NCI-H1436 (cell line): ENCODE measurements at places on chromosomes 3 and 15.
A peak's percentile ranks its signal among the peaks of the same experiment; 100 is the strongest.

DNA sequence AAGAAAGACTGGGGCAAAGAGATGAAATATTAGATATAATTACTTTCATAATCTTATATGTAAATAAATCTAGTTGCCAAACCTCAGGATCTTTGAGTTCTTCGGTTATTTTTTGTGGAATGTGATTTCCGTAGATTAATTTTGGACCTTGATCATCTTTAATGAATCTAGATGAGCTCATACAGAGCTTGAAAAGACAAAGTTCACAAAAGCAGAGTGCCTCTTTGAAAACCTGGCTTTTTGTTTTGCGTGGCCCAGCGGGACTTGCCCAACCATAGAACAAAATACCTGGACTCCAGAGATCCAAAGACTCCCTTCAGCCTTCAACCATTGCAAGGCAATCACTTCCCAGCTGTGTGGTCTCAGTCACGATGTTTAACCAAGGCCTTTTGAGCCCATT, 54.8 kb upstream of the CHST2 start:
- DNase-seq, result no peak

DNA sequence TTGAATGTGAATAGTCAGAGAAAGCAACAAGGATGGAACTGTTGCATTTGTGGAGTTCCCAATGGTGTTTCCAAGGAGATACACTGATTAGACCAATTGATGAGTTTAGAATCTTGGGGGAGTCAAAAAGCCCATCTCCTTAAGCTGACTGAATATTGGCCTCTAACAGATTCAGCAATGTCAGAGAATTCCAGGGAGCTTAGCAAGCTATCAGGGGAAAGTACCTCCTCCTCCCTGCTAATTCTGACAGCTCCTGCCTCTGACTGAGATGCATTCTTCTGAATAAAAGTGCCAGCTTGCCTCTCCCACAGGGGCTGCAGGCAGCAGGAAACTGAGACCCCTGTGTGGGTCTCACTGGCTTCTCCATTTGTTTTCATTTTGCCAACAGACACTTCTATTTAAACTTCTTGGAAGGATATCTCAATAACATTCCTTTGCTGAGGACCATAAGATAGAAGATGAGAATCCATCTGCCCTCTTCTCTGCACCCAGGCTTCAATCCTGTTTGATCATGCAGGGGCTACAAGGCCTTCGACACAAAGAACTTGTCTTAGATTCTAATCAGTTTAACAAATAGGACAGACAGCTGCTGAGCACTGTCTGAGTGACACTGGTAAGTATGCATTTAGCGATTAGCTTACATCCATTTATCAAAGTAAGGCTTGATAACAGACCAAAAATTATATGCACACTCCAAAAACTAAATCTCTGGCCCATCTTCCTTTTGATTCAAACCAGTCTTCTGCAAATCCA, 1080.8 kb downstream of the TUSC7 start:
- DNase-seq, result no peak

GRCh38 chr3:32428092-32429068, 36.7 kb downstream of the CMTM7 start:
- DNase-seq, result no peak

DNA sequence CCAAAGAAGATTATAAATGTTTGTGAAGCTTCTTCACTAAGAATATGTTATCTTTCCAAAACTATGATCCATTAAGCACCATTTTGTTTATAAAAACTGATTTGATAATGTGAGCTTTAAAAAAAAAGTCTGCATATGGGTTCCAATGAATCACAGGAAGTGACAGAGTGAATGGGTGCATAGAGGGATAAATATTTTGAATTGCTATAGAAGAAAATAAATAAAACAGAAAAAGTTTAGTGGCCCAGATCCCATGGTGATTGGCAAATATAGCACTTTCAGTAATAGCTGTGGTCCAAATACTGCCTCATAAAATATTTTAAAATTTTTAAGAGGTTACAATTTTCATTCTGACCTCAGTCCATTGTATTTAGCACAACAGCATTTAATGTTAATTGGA, 19.2 kb downstream of the CPA3 start:
- DNase-seq, result no peak

GRCh38 chr3:178238179-178238578, 298.1 kb upstream of the KCNMB2 start:
- no peak for DNase-seq

GRCh38 chr15:95894407-95894956, 436.0 kb upstream of the NR2F2 start:
- no peak for DNase-seq

- DNase-seq, result peak; percentile 6
Measured at GRCh38 chr3:148957586-148957985, 33.8 kb upstream of the GYG1 start.

DNA sequence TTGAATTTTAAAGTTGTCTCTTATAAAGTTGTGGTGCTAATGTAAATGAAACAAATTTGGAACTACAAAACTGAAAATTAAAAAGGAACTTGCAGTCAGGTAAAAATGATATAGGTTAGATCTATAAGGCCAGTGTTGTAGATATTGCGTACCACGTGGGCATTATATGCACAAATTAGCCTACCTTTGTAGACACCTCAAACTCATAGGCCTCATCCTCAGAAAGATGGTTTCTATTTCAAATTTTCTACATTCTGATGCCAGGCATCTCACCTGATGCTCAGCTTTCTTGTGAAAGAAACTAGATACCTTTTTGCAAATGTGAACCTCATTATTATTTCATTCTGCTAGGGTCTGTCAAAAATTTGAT, 25.6 kb downstream of the TMEM207 start:
- no peak for DNase-seq

DNA sequence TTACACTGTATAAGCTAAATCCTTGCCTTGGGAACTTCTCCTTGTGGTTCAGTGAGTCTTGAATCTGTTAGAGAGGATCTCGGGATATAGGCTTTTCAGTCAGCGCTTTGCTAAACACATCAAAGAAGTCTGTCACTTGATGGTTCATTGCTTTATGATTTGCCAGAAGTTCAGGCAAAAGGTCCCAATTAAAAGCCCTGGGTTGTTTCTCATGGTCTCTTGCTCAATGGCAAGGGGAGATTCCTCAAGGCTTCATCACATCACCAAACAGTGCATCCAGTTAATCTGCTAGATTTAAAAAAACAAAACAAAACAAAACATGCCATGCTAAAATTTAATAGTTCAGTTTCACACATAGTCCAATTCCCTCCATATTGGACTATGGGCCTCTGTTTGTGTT, 114.8 kb downstream of the FILIP1L start:
- DNase-seq, result no peak

DNA sequence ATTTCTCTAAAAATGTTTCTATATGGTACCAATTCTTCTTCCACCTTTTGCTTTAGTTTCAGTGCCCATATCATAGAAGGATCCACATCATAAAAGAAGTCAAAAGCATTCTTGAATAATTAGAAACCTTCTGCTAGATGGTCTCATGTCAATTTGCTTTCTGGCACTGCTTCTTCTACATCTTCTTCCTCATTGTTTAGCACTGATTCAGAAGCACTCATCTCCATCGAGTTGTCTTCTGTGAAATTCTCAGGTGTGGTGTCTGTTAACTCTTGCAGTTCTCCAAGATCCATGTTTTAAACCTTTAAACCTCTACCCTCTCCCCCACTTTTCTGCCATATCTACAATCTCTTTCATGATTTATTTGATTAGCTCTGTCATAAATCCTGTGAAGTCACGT, 154.8 kb downstream of the WDR76 start:
- DNase-seq, result no peak

DNA sequence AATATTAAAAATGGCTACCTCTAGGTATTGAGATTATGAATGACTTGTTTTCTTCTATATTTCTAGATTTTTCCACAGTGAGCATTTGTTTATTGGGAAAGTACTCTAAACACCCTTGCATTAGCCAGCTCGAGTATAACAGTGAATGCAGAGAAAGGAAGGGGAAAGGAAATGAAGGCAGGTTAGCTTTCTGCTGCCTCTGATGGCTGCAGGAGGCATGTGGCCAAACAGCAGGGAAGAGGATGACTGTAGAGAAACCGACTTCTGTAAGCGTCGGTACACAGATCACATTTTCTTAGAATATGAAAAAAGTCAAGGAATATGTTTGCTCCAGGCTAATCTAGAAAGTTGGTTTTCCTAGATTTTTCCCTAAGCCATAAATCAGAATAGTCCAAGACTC, 19.8 kb downstream of the GNB5 start:
- no peak for DNase-seq

GRCh38 chr3:175695251-175695650, 836.1 kb downstream of the NAALADL2 start:
- no peak for DNase-seq

DNA sequence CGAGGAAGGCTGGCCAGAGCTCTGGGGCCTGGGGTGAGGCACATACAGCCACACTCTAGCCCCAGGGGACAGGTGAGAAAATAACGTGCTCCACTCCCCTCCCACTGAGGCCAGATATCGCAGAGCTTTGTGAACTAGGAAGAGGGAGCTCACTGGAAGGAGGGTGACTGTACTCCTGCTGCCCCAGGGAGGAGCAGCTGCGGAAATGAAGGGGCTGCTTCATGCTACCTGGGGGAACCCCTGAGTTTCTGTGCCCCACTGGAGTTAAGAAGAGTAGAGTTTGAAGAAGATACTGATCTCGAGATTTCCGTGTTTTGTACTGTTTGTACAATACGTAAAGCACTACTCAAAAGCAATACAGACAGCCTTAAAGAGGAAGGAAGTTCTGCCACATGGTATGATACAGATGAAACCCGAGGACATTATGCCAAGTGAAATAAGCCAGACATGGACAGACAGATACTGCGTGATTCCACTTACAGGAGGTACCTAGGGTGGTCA, 44.6 kb downstream of the CMTM6 start:
- DNase-seq, result no peak
